ENCODE measurements at places on chromosomes 16 and 17.

DNA sequence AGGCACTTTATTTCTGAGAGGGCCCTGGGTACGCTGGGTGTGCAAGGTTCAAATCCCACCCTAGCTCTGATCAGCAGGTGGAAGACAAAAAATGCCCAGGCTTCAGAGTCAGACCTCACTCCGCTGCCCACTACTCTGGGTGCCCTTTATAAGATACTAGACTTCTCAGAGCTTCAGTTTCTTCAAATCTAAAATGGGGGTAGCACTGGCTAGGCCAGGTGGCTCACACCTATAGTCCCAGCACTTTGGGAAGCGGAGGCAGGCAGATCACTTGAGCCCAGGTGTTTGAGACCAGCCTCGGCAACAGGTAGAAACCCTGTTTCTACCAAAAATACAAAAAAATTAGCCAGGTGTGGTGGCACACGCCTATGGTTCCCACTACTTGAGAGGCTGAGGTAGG is 1.7 kb downstream of the USB1 start:
- no peak for DNase-seq

DNA sequence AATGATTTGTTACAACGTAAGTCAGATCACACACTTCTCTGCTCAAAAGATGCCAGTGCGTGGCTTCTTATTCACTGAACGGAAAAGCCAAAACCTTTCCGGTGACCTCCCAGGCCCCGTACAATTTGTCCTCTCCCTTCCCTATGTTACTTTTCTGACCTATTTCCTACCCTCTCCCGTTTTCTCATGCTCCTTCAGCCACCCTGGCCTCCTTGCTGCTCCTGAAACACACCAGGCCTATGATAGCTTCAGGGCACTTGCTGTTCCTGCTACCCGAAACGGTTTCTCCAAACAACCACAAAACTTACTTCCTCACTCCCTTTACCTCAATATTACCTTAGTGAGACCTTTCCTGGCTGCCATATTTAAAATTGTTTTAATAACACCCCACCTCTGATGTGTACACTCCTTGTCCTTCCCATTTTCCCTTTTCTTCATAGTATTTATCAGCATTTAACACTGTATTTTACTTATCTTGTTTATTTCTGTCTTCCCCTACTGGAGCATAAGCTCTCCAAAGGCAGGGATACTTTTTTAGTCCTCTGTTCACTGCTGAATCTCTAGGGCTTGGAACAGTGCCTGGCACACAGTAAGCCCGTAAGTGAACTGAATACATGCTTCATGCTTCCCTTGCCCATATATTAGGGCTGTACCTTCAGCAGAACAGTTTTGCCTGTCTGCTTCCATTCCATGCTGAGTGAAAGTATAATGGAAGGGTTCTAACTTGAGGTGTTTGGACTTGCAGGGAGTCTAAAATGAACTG is 10.9 kb upstream of the ARL2BP start:
- DNase-seq: no peak

- DNase-seq: no peak
Measured at GRCh38 chr17:3672571-3672970, 4.0 kb downstream of the EMC6 start.

DNA sequence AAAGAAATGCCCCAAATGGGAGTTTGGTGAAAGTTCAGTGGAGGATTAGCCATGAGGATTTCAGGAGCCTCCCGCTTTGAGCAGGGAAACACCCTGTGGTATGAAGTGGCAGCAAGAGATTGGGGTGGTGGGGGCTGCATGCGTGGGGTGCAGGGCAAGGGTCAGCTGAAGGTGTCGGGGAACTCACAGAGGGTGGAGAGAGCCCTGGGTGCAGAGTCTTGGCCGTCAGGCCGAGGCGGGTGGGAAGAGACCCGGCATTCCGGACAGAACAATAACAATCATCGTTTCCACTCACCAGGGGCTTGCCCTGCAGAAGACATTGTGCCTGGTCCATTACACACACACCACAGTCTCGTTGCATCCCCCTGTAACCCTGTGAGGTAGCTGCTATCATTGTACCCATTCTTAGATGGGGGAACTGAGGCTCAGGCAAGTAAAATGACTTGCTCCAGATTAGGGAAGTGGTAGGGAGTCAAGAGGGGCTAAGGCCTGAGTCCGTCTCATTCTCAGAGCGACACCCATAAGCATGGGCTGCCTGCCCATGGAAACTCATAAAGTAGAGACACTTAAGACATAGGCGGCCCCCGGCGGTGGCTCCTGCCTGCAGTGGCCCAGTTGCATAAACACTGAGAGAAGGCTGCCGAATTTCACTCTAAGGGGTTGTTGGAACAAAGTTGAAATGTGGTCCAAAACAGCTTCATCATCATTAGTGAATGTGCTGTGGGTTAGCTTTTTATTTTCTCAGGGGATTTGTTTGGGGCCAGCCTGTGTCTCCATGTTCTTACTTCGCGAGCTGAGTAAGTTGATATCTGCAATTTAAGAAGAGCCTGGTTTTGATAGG is 93.3 kb downstream of the CMIP start:
- DNase-seq: no peak

DNA sequence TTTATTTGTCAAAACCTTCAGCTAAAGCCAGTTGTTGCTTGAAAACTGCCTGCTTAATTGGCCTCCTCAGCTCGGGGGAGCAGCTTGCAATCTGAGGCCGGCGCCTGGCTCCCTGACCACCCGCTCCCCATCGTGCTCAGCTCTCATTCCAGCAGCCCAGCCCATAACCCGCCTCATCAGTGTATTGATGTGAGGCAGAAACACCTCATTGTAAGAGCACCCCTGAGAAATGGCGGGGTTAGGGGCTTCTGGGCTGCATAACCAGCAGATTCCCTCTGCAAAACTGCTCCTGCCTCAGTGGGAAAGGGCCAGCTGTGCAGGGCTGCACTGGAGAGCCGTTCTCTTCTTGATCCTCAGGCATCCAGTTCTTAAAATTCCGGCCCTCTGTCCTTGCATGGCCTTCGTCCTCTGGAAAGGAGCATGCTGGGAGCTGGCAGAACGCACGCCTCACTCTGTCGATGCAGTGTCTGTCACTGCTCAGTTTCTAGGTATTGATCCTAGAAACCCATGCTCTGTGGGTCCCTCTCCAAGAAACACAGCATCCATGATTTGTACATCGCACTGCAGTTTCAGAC is 113.8 kb upstream of the CHMP6 start:
- DNase-seq: no peak

DNA sequence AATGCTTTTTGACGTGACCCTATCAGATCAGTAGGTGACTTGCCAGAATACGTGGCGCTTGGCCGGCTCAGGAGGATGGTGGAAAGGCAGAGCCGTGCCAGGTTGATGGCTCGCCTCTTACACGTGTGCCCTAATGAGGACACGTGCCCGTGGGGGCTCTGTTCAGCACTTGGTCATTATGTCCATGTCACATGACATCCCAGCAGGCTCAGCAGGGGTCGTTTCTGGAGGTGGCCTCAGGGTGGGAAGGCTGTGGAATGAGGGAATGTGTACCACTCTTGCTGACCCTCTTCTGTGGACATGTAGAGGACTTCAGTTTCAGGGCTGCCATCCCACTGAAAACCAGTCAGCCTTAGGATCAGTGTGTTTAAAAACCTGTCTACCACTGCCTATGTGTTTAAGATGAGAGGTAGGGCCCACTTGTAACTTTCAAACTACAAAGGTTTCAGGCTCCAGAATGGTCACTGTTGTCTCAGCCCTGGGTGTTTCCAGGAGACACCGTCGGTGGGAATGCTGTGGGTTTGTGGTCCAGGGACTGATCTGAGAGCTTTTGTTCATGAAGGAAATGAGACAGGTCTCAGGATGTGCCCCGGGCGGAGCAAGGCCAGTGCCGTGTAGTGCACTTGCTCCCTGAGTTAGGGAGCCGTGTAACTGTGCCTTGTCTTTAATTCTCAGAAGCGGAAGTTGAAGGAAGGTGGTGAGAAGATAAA is 12.1 kb downstream of the UBN1 start:
- DNase-seq: no peak

GRCh38 chr17:58279736-58280479 is 827 bp downstream of the MPO start:
- DNase-seq: no peak

DNA sequence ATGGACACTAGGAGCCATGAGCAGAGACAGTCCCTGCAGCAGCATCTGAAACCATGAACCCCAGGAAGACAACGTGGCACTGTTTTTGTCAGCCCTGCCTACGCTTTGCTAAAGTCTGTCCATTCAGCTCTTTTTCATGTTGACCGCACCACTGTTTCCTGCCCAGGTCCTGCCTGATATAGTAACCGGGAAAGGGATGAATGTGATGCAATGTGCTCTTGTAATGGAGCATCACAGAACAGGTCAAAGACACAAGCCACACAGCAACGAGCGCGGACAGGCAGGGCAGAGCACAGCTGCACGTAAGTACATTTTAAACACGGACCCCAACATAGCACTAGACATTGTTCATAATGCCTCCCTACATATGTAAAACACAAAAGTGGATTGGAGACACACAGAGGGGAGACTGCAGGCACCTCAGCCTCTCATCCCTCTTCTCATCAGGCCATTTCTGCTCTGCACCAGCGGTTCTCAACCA is 16.9 kb upstream of the TNFRSF13B start:
- DNase-seq: no peak

- no peak for DNase-seq
Measured at GRCh38 chr16:67163164-67163998, 1.2 kb upstream of the HSF4 start.

GRCh38 chr17:50618300-50618699 is 16.4 kb upstream of the ABCC3 start:
- DNase-seq: no peak

GRCh38 chr17:30345527-30346075 is 11.7 kb upstream of the TMIGD1 start:
- no peak for DNase-seq

- DNase-seq: no peak
Measured at GRCh38 chr17:78780335-78780734, 1.7 kb downstream of the CYTH1 start.

DNA sequence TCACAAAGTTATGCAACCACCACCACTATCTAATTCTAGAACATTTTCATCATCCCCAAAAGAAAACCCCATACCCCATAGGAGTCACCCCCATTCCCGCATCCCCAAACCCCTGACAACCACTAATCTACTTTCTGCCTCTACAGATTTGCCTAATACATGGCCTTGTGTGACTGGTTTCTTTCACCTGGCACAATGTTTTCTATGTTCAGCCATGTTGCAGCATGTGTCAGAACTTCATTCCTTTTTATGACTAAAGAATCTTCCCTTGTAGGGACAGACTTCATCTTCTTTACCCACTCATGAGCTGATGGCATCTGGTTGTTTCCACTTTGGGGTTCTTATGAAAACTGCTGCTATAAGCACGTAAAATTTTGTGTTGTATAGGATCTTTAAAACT is 34.6 kb downstream of the CYTH1 start:
- DNase-seq: no peak

DNA sequence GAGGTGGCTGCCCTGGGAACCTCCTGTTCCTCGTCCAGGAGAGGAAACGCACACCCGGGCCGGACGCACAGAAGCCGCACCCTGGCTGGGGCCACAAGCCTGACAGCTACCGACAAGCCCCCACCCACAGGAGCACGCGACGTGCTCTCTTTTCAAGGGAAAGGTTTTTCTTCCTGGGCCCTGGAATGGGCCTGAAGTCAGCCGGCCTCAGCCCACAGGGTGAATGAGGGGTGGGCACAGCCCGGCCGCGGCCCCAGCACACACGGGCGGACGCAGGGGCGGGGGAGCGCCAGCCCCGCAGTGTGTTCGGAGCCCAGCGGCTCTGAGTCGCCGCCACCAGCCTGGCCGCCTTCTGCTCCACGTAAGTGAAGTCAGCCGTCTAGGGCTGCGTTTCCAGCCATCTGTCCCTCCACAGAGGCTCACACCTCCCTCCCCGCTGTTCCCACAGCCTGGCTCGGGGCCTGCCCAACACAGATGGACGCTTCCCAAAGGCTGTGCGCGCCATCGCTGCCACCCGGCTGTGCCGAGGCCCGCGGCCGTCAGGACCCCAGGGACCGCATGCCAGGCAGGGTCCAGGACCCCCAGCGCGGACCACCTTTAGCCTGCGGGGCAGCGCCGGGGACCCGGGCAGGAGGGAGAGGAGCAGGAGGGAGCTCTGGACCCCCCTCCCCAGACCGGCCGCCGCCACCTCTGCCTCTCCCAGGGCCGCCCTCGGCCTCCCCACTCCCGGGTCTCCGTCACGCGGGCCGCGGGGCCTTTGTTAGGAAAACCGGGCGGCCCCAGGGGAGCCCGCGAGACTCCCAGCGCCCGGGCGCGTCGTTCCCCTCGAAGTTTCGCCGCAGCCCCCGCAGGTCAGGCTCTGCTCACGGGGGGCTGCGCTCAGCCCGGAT is 36.8 kb downstream of the CBFA2T3 start:
- DNase-seq: no peak

- no peak for DNase-seq
Measured at GRCh38 chr17:2028737-2029136, 1.2 kb upstream of the DPH1 start.

DNA sequence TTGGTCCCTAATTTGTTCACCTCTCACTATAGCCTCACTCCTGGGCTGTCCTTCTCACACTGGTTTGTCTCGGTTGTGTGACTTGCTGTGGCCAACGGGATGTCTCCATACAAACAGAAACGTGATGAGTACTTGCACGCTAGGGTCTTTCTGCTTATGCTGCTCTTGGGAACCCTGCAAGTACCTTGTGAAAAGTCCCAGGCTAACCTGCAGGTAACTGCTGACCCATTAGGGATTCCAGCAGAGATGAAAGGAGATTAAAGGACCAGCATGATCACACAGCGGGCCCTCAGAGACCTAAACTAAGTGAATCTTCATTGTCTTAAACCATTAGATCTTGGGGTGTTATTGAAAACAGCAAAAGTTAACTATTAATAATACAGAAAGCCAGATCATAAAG is 562.8 kb upstream of the GOT2 start:
- no peak for DNase-seq

DNA sequence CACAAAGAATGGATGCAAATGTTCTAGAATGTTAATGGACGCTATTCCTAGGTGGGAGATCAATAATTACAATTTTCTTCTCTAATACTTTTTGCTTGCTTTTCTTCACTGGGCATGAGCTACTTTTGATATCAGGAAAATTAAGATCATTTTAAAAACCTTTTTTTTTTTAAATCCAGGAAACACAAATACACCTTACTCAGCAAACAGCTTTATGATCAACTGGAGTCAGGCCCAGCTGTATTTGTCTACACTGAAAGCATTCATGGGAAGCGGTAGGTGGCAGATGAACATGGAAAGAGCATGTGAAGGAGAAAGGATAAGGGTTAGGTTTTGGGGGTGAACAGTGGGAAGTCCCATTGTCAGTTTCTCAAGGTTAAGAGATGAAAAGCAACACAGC is 97.8 kb downstream of the WDR59 start:
- DNase-seq: no peak

- DNase-seq: no peak
Measured at GRCh38 chr17:67742025-67742424, 24.3 kb downstream of the NOL11 start.

- DNase-seq: no peak
Measured at GRCh38 chr17:7290685-7291084, 3.8 kb downstream of the YBX2 start.

GRCh38 chr17:71378036-71378435 is 742.8 kb upstream of the SOX9 start:
- DNase-seq: no peak

GRCh38 chr17:79917902-79918484 is 78.8 kb upstream of the CBX4 start:
- DNase-seq: no peak

All from stimulated activated CD4-positive, alpha-beta T cell treated with anti-CD3 and anti-CD28 coated beads, TNF-alpha, amount 100 ng/mL, for 24 hours (primary cell).